ENCODE measurements at places on chromosomes 7 and 10.

GRCh38 chr10:128448796-128449195 is 322.6 kb upstream of the MKI67 start:
- DNase-seq = no peak

GRCh38 chr7:2116448-2116810 is 116.3 kb downstream of the MAD1L1 start:
- no peak for DNase-seq

DNA sequence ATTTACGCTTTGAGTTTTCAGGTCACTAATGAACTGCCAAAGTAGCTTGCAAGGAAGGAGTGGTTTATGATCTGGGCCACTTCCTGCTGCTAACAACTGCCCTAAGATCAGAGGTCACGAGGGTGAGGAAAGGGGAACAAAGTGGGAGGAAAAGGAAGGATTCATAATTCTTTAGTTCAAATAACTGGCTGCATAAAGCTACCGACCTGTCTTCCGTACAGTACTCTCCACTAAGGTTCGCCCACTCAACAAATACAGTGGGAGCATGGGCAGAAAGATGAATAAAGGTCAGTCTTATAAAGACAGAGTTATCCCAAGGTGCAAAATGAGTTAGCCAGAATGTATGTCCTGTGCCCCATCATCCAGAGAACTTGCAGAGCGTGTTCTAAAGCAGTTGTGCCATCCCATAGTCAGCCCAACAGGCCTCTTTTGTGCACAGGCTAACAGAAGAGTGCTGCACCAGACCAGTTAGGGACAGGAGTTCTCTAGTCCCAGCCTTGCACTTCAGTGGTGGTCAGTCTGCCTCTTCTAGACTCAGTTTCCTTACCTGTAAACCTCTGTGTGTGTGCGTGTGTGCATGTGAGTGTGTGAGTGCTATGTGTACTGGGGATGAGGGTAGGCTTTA is 65.9 kb downstream of the CREB3L2 start:
- DNase-seq = no peak

- no peak for DNase-seq
Observed at GRCh38 chr7:95479992-95480624, 5.6 kb upstream of the ASB4 start.

DNA sequence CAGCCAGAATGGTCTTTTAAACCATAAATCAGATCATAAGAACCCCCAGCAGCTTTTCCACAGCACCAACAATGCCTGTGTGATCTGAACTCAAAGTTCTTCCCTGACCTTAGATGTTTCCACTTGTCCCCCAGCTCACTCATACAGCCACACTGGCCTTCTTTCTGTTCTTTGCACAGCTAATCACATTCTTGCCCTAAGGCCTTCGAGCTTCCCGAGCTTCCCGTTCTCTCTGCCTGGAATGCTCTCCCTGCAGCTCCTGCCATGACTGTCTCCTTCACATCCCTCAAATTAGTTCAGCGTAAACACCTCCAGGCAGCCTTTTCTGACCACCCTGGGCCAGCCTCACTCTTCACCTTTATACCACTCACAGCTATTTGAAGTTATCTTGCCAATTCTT is 166.8 kb upstream of the NFE2L3 start:
- DNase-seq = no peak

GRCh38 chr10:124694481-124695220 is 49.5 kb downstream of the FAM53B start:
- DNase-seq = no peak

GRCh38 chr10:14556285-14556956 is 218.3 kb downstream of the FAM107B start:
- DNase-seq = peak; percentile 43

DNA sequence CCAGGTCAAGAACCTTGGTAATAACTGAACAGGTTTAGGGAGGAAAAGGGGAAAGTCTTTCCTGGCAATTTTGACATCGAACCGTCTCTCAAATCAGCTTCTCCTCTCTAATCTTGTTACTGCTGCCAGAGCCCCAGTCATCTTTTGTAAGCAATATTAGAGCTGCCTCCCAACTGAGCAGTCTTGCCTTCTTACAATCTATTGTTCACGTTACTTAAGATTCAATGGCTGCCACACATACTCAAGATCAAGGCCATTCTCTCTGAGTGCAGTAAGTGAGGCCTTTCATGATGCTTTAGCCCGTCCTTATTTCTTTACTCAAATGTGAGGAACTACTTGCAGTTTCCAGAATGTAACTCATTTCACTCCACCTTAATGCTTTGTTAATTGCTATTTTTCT is 12.4 kb downstream of the NET1 start:
- no peak for DNase-seq

GRCh38 chr10:3801558-3802192 is 16.7 kb upstream of the KLF6 start:
- no peak for DNase-seq

DNA sequence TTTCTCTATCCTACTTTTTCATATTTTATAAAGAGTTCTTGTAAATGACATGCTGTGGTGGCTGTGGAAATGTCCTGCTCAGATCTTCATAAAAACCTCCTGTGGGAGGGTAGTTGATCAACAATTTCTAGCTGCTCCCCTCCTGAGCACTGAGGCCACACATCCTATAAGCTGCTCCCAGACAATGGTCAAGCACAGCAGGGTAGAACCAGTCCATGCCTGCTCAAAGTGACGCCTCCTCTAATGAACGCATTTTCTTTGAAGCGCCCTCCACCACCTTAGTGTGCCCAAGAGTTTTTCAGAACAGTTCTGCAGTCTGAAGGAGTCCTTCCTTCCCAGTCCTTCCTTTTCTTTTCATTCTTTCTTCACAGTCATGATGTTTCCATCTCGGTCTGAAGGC is 298.6 kb upstream of the CACNA2D1 start:
- no peak for DNase-seq

- DNase-seq = no peak
Observed at GRCh38 chr10:68272833-68273232, 40.9 kb upstream of the ATOH7 start.

GRCh38 chr10:70478191-70479164 is at the start of gene PALD1:
Gene PALD1 (plus strand): TSS chr10:70478767. CDS start chr10:70525952, 47,185 bp downstream.
- no peak for DNase-seq

GRCh38 chr10:128512767-128513166 is 386.5 kb upstream of the MKI67 start:
- DNase-seq = no peak

GRCh38 chr10:51759896-51760534 is 60.6 kb upstream of the CSTF2T start:
- no peak for DNase-seq

DNA sequence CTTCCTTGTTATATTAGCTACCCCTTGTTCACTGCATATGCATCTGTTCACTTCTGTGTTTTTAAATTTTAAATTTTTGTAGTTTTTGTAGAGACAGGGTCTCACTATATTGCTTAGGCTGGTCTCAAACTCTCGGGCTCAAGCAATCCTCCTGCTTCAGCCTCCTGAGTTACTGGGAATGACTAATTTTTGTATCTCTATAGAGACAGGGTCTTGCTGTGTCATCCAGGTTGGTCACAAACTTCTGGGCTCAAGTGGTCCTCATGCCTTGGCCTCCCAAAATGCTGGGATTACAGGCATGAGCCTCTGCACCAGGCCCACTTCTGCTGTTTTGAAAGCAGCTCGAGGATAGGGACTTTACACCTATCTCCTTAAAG is 64.6 kb downstream of the PRTFDC1 start:
- DNase-seq = no peak

- no peak for DNase-seq
Observed at GRCh38 chr7:24912424-24912823, 67.6 kb downstream of the OSBPL3 start.

- no peak for DNase-seq
Observed at GRCh38 chr10:69375307-69376151, 41.2 kb downstream of the TACR2 start.

GRCh38 chr10:65751896-65752295 is 1173.9 kb upstream of the LRRTM3 start:
- no peak for DNase-seq

Measured in CD8-positive, alpha-beta T cell (primary cell).